ENCODE measurements at places on chromosomes 3 and 15.
A peak's percentile ranks its signal among the peaks of the same experiment; 100 is the strongest.

GRCh38 chr3:169552533-169552932 is 111.0 kb downstream of the MECOM start:
- no peak for DNase-seq

- DNase-seq, result no peak
Measured at GRCh38 chr3:71031181-71031580, 552.3 kb downstream of the FOXP1 start.

DNA sequence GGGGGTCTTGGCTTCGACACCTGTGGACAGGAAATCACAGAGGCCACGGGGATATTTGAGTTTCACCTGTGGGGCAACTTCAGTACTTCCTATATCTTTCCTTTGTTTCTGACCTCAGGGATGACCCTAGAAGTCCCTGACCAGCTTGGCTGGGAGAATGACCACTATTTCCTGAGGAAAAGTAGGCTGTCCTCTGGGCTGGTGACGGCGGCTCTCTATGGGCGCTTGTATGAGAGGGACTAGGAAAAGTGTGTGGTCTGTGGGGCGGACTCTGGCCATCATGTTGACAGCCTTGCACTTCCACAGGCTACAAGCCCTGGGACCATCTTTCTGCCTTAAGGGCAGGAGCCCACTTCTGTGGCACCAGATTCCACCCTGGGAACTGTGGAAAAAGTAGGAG is 43.7 kb downstream of the BTD start:
- no peak for DNase-seq

GRCh38 chr3:127534564-127534963 is 56.0 kb downstream of the TPRA1 start:
- no peak for DNase-seq

DNA sequence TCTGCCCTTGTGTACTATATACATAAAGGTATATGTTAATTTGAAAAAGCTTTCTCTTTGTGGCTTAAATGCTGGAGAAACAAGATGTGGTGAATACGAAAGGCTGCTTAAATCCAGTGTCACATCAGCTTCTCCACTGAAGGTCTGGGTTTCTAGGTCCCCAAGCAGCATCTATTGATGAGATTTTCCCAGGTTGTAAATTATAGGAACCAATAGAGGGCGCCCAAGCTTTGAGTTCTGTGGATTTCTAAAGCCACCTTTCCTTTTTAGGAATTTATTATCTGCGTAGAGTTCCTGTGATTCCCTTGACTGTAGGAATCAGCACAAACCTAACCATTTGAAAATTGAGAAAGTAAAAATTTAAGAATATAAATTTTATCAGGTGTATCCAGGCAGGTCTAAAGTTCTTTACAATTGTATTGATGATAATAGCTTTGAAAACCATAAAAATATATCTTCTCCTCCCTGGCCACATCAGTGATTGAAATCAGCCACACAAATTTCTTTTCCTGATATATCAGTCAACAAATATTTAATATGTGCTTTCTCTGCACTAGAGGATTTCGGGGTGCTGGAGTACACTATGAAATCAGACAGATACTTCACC is 88.3 kb upstream of the ADAMTSL3 start:
- peak; percentile 48 for DNase-seq

DNA sequence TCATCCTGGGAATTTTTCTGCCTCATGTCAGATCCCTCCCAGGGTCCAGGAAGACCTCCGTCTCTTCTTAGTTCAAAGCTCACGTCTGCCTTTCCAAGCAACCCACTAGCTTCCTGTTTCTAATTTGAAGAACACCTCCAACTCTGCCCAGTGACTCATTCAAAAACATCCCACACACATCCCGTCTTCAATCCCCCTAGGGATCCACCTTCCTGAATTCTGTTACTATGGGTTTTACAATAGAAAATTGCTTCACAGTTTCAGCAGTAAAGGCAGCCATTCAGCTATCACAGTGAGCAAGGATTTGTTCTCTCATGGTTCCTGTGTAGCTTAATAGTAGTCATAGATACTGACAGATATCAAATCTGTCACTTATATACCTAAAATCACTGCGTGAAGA is 308.3 kb upstream of the CCDC54 start:
- no peak for DNase-seq

- no peak for DNase-seq
Measured at GRCh38 chr3:64798316-64798715, 110.5 kb upstream of the ADAMTS9 start.

- no peak for DNase-seq
Measured at GRCh38 chr3:197513953-197514785, 41.6 kb downstream of the BDH1 start.

DNA sequence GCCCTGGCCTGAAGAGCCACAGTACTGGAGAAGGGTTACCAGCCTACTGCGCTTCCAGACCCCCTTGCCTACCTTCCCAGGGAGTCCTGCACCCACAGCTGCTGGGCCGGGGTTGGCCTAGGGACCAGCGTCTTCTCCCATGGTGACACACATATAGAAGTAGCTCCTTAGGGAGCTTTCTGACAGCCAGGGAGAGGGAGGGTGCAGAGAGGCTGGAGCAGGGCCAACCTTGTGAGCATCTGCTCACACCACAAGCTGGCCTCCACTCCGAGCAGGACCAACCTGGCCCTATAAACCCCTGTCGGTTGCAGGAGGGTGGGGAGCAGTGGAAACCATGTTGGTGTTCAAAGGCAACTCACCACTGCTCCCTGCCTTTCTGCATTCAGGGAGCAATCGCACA is 35.2 kb downstream of the SRPRB start:
- DNase-seq, result no peak

GRCh38 chr3:147383617-147384016 is 22.7 kb downstream of the ZIC4 start:
- no peak for DNase-seq

DNA sequence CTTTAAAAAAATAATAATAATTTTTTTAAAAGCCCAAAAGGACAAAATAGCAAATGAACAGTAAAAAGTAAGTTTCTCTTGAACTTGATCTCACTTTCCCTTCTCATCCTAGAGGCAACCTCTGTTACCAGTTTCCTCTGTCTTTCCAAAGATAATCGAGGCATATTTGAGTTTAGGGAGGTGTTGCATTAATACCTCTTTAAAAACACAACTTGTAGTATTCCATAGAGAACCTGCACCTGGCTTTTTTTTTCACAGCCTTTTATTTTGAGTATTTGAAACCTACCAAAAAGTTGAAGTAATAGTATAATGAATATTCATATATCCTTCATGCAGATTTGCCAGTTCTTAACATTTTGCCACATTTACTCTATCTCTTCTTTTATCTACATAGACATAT is 9.1 kb downstream of the CSK start:
- DNase-seq, result no peak

DNA sequence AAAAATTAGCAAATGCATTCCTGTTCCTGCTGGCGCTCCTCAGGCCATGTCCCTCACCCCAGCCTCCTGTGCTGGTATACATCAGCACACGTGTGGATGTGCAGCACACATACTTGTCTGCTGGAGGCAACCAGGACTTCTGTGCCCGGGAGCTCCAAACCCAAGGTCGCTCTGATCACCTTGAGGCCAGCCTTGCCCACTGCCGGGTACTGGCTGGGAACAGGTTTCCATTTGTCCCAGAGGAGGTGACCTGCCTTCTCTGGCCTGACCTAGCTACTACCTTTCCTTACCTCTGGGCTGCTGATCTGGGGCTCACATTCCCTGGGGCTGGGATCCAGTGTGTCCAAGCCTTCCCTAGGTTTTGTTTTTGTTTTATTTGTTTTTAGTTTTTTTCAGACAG is 12.1 kb downstream of the PRKCD start:
- DNase-seq, result no peak

DNA sequence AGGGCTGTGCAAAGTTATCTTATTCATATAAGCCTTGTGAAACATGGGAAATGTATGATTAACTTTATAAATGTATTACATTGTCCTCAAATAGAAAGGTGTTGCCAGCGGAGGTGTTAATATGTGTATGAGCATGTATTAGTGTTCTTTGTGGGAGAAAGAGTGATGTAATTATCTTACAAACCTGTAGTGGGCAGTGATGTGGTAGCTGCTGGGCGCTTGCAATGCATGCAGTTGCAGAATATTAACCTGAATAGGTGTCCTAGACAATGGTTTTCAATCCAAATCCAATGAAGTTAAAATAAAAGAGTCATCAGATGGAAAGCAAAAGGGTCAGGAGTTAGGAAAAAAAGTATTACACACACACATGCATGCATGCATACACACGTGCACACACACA is 881.3 kb upstream of the CADM2 start:
- no peak for DNase-seq

Measured in NCI-H526 (cell line).